PC-9 (cell line): ENCODE measurements at places on chromosomes 11 and 22. TPM values are rescaled to one million over a fixed set of nuclear protein-coding genes. Genes with fewer than 3 reads are reported as not detected.

JAML gene
- not detected in 2 replicates for total RNA-seq

APOA5 gene
- total RNA-seq = not detected in 2 replicates

APOBEC3G gene
- 9.5 and 14.0 TPM in 2 replicates for total RNA-seq

RFPL2 gene
- total RNA-seq = not detected in 2 replicates

CREBZF gene
- 60.3 and 66.1 TPM in 2 replicates for total RNA-seq

DNA sequence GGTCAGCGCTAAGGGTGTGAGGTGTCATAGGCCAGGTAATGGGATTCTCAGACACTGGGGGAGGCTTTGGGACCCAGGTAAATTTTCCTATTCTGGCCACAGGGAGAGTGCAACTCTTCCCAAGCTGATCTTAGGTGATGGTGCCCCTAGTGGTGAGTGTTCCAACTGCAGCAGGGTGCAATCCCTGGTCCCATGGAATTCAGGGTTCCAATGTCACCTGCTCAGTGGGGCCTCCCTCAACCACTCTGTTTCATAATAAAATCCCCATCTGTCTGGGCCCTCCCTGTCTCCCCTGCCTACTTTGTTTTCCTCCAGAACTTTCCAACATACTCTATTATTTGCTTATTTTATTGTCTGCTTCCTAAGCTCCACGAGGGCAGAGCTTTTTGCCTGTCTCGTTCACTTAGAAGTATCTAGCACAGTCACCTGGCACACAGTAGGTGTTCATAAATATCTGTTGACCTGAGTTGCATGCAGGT is 2.9 kb upstream of the SGSM1 start:
- no peaks in the 10 kb centered on the region for H3K4me1 ChIP-seq
- peaks cover 11% of the 10 kb centered on the region; the same call in 1 of the 2 replicates for H3K27me3 ChIP-seq
- H3K4me3 ChIP-seq = no peak overlapping the region
- no peaks in the 10 kb centered on the region for H3K36me3 ChIP-seq

DNA sequence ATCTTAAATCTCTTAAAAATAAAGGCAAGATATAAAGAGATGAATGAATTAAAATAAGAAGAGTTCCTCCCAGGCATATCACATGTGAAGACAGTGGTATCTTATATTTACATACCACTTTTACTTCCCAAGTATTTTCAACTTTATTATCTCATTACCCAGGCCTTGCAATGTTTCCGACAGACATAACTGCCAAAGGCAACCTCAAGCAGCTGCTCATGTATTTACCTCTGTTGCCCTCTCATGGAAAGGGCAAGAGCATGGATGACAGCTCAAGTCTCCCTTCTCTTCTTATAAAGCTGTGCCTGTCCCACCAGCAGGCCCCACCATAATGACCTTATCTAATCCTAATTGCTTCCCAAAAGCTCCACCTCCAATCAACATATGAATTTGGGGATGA is 894.2 kb downstream of the NTM start:
- DNase-seq = no peak
- H3K4me3 ChIP-seq = no peak overlapping the region
- H3K27ac ChIP-seq = no peak overlapping the region
